ENCODE measurements at places on chromosomes 12 and 14.

DNA sequence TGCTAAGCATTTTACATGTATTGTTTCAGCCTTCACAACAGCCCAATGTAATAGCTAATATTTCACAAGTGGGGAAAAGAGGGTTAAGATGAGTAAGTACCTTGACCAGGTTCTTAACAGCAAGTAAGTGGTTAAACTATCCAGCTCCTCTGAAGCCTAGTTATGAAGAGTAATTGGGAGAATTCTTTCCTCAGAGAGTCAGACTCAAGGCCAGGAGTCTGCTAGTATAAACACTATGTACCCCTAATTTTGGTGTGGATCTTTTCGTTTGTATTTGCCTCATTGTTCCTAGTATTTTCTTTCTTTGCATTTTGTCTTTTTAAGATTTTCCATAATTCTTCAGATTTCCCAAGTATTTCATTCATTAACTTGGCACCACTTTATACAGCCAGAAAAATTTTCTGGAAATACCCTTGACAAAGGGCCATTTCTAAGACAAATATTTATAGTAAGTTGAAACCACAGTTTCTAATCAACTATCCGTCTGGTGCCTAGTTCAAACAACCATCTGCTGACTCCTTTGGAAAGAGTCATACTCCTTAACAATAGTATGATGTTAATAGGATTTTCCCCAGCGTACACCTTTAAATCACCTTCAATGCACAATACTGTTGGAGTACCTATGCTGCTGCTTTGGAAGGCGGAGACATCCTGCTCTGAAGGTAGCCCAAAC, 81.2 kb downstream of the SCAF11 start:
- DNase-seq: no peak

DNA sequence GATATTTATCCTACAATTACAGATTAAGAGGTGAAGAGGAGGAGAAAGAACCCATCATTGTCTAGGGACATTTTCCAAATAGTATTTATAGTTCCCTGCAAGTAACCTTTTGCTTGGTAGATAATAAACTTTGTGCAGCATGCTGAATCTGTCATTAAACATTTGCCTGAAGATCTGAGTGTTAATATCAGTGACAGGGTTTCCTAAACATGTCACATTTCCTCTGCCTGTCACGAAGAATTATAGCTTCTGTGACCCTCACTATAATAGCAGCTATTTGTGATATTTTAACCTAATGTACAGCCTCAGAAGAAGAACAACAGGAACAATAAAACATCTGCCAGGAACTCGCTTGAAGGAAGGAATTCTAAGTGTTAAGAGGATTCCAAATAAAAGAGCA, 350.3 kb downstream of the GXYLT1 start:
- DNase-seq: no peak

GRCh38 chr14:97393244-97393643, 596.1 kb downstream of the VRK1 start:
- DNase-seq: no peak

- no peak for DNase-seq
Observed at GRCh38 chr12:131852551-131853299, 24.5 kb downstream of the MMP17 start.

- DNase-seq: no peak
Observed at GRCh38 chr12:109558374-109559199, 14.7 kb downstream of the MMAB start.

Data from stimulated activated CD4-positive, alpha-beta T cell treated with anti-CD3 and anti-CD28 coated beads, Interleukin-1b, Interleukin-23, amount 100 ng/mL, for 1 hour (primary cell).